ENCODE measurements at places on chromosomes 12 and 14.

DNA sequence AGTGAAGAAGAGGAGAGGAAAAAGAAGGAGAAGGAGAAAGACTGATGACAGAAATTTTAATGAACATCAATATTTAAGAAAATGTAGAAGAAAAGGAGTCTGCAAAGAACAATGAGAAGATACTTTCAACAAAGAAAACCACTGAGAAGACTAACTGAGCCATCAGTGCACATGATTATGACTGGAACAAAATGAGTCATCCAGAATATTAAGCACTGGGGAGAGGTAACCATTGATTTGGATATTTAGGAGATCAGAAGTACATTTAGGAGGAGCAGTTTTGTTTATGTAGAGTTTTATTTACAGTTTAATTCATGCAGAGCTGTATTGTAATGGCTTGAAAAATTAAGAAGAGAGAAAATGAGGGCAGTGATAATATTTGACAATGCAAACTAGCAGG lies 159.1 kb downstream of the C12orf50 start:
- no peak for DNase-seq

GRCh38 chr14:67513631-67514108 lies 19.4 kb upstream of the PLEKHH1 start:
- DNase-seq: no peak

DNA sequence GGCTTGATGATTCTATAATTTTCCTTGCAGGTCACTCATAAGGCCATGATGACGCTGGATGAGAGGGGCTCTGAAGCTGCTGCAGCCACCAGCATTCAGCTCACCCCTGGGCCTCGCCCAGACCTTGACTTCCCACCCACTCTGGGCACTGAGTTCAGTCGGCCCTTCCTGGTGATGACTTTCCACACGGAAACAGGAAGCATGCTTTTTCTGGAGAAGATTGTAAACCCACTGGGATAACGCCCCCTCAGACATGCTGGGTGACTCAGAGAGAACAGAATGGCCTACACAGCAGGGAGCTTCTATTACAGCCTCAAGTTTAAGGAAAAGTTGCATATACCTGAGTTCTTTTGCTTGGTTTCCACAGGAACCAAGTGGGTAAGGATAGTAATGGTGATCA lies 34.3 kb downstream of the SERPINA3 start:
- DNase-seq: no peak

DNA sequence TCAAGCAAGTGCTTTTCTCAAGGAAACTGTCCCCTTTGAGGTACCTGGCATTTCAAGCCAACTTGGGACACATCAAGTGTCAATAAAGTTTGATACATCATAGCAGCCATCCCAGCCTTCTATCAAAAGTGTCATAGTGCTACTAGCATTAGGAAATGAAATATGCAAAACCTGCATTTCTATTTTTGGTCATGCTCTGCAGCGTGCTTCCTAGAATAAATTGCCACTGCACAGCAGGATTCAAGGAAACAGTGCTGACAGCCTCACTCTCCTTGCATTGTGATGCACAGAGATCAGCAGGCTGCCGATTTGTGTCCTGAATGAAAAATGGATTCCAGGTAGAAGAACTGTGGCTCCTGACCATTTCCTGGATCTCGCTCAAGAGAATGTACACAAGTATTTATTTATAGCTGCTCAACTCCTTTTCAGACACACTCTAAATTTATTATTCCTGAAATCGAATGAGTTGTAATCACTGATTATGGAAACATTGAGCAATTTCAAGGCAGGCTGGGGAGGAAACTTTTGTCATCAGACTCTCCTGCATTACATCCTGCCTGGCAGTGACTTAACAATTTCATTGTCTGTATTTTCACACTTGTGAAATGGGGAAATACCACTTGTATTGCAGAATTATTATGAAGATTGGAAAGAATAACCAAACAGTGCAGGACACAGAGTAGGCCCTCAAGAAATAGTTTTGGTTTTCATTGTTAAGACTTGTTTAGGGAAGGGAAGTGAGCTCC lies 120.9 kb downstream of the SLC38A6 start:
- no peak for DNase-seq

- DNase-seq: no peak
Measured at GRCh38 chr14:64955297-64955696, 12.8 kb upstream of the GPX2 start.

DNA sequence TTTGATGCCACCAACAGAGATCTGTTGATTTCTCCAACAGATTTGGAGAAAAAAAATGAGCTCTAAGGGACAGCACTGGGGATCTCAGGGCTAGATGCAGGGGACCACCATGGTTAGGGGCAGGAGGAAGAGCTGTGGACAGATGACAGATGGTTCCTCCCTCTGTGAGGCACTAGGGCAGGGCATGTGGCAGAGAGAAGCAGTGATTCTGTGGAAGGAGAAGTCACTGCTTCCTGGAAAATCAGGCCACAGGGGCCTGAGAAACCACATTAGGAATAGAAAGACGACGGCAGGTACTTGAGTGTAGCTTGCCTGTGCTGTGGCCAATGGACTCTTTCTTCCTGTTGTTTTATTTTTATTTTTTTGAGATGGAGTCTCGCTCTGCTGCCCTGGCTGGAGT lies 24.9 kb upstream of the TMED2 start:
- no peak for DNase-seq
